ENCODE measurements at places on chromosomes 2 and 18.

DNA sequence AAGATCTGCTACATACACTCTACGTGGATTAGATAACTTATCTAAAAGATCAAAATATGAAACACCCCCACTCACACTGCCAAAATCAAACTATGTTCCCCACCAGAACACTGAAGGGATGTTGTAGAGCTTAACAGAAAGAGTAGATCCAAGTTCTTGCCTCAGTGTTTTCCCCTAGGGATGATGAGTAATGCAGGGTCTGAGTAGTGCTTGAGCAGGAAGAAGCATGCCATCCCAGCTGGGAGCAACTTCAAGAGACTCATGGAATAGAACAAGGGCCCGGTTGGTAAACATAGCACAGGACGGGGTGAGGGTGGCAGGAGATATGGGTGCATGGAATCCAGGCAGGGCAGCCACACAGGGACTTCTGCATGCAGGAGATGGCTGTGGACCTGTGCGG, 74.3 kb downstream of the SNTG2 start:
- no peak for DNase-seq

GRCh38 chr2:179592167-179592936, 269.1 kb downstream of the ZNF385B start:
- DNase-seq: no peak

DNA sequence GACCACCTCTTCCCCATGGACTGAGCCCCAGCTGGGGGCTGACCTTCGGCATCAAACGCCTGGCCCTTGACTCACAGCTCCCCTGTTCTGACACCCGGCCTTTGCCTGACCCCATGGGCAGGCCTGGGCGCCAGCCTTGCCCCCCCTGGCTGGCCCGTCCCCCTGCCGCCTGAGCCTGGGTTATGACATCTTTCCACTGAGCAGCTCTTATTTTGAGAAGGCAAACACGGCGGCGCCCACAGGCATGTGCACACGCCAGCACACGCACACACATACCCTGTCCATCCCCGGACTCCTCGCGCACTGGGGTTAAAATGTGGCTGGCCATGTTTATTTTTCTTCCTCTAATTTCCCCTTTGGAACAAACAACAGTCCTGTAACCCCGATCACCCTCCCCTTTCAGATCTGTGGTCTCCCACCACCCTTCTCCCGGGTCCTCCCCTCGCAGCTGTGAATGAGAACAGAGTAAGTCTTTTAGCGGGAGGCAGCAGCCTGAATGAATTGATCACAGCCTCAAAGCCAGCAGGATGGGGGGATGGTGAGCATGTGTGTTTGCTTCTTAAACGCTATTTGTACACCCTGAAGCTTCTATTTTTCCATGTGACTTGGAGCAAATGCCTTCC, 11.8 kb upstream of the ATOH8 start:
- DNase-seq: peak; percentile 87

- no peak for DNase-seq
These were observed 1370.1 kb upstream of the DDX18 start for GRCh38 chr2:116444256-116444872.

DNA sequence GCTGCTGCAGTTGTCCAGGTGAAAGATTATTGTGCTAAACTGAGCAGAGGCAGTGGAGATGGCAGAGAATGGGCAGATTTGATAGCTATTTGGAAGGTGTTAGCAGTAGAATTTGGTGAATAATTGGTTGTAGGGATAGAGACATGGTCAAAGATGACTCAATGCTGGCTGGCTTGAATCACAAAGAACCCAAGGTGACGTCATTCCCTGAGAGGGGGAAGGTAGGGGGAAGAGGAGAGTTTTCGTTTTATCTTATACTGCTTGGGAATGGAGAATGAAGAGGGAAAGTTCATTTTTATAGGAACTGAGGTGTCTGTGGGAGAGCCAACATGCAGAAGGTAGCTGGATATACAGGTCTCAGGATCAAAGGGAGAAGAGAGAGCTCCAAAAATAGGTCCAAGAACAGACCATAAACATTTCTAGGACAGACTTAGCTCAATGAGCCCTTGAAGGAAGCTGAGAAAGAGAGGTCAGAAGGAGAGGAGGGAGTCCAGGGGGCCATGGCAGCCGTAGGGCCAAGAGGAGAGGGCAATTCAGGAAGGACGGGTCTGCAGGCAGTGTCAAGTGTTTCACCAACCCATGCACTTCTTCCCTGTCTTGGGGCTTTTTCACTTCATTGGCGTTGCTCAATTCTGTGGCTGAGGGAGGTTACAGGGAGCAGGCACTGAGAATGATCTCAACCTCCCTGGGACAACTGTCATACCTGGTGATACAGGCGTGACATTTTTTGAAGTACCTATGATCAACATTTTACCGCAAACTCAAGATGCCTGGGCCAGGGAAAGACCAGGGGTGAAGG, 281.3 kb downstream of the TDRD15 start:
- no peak for DNase-seq

DNA sequence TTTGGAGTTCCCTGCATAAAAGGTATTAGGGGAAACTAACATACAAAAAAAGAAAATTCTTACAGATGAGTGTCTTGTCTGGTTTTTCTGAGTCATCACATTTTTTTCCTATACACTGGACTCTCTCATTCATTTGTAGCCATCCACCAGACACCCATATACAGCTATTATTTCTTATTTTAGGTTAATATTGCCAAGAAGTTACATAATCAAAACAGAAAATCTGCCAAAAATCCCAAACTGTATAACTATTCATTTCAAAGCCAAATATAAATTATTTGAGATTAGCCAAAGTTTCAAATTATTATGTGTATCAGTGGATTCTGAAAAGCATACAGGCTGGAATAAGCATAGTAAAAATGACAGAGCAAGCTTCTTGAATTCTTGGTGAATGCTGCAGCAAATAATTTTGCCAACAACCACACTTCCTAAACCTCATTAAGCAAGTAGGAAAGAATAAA, 191.2 kb downstream of the NCKAP5 start:
- no peak for DNase-seq

GRCh38 chr18:48165111-48165866, 234.8 kb upstream of the SMAD2 start:
- no peak for DNase-seq

DNA sequence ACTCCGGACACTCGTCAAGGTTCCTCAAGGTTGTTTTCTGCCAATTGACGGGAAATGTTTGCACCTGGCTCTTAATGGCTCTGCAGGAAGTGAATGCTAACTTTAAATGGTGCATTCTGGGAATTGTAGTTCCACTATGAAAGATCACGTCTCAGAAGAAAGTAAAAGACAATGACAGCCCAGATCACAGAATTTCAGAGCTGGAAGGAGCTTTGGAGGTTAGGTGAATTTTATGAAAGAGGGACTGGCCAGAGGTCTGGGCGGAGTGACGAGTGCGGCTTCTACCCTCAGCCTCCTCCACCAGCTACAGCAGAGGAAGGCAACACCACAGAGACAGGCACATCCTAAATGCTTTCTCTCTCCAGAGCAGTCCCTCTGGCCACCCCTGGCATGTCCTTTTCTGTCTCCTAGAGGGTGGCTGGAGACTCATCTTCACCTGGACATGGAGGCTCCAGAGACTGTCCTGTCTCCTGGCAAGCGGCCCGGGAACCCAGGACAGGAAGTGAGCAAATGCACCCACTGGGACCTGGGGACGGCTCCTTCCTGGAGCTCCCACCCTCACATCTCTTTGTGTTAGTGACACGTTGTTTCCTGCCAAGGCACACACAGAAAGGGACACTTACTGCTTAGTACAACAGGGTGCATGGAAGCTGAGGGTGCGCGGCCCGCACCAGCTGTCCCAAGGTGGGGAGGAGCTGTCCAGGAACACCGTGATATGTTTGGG, 19.4 kb downstream of the THAP4 start:
- peak; percentile 41 for DNase-seq

DNA sequence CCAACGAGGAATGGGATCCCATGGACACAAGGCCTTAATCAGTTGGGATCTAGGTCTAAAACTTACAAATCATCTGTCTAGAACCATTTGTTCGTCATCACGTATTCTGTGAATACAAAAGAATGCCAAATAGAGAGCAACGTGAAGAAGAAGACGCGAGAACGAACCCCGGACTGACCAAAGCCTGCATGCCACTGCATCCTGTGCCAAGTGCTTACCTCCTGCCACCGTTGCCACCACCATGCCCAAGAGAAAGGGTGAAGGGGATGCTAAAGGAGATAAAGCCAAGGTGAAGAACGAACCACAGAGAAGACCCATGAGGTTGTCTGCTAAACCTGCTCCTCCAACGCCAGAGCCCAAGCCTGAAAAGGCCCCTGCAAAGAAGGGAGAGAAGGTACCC, 30.2 kb downstream of the ITSN2 start:
- DNase-seq: no peak

DNA sequence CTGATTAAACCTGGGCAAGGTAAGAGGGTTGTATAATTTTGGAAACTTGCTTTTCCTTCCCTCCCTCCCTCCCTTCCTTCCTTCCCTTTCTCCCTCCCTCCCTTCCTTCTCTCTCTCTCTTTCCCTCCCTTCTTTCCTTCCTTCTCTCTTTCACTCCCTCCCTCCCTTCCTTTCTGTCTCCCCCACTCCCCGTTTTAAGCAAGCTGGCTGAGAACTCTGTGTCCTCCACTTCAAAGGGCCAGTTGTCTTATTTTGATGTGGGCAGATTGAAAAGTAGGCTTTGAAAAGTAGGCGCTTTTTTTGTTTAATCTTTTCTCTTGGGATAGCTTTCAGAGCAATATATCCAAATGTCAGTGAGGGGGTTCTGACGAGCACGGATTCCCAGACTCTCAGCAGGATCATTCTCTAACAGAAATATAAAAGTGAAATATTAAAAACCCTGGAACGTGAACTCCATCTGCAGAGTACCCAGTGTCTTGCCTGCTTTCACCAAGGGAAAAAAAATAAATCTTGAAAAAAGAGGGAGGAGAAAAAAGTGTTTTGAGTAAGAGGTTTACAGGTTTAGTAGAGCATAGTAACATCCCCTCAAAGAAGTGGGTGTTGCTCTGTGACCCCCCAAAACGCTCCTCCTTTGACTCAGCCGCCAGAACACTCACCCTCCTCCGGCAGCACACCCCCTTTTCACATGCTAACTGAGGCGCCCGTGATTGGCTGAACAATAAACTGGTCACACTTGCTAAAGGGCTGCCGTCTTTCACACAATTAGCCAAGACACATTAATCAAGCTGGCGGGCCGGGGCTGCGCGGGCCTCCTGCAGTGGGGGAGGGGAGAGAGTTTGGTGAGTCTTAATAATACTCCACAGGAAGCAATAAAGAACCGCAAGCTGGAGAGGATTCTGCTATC, 52.2 kb downstream of the CDK15 start:
- DNase-seq: peak; percentile 58

DNA sequence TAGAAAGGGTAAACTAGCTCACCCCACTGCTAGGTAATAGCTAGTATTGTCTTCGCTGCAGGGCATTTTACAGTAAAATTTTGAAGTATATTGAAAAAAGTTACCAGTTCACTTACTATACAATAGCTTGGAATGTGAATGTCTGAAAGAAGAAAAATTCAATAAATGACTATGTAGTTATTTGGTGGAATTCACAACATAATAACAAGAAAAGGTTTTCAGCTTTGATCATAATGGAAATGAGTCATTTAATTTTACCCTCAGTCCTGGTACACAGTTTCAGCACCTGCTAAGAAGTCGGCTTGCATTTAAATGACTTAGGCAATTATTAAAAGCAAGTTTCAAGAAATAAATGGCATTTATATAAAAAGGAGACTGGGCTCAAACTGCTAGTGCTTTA, 90.4 kb downstream of the NUP35 start:
- DNase-seq: peak; percentile 7

DNA sequence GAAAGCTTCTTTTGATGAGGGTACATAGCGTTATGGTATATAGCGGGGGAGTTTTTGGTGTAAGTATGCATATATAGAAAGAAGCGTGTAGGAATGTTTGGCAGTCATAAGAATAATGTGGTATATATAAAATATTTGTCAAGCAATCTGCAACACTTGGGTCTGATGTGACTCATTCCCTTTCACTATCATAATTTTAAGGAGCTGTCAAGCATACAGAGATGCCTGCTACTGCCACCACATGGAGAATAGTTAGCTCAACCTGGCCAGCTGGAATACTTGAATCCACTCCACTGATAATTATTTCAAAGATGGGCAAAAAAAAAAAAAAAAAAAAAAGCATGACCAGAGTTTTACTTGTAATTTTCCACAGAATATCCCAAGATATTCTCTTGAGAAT, 559.8 kb upstream of the REG3G start:
- no peak for DNase-seq

DNA sequence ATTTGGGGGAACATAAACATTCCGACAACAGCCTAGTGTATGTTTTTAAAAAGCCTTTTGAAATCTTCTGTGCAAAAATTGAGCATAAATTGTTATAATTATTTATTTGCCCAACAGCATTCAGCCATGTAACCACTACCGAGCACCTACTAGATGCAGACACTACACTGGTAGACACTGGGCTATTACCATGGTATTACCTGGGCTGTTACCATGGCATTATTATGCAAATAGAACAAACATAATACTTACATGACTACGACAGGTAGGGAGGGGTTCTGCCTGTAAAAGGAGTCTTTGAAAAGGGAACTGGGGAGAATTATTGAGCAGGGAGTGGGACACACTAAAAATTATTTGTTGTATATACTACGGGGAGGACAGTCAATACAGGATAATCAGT, 116.4 kb downstream of the MREG start:
- DNase-seq: no peak

DNA sequence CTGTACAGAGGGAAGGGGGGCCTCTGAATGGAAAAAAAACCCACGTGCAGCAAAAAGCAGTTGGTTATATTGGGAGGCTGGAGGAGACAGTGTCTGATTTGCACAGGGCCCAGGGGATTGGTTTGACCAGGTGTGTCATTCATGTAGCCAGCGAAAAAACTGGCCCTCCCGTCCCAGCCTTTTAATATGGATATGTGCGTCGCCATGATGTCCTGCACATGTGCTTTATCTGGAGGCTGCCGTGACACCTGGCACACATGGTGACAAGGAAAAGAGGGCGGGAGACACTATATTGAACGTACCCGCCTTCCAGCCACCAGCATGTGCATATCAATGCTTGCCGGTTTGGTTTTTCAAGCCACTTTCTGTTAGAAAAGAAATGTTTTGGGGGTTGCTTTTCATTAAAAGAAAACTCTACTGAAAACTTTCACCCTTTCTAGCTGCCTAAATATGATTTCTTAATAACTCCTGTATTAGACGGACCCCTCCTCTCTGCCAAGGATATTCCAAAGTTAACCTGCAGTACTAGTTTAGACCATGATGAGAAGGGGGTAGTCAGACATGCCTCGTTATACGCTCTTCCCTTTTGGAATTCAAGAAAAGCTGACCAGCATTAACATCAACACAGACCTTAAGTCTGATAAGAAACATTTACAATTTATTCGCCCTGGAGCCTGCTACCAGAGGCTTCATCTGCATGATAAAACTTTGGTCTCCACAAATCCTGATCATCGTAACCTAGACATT, 16.2 kb downstream of the SLC25A52 start:
- DNase-seq: no peak

GRCh38 chr2:71715951-71716696, 262.8 kb downstream of the DYSF start:
- no peak for DNase-seq

Measured in endothelial cell of umbilical vein (primary cell).